ENCODE measurements at places on chromosomes 4 and X.

- no peak for DNase-seq
These were observed 51.9 kb upstream of the PRPS1 start for GRCh38 chrX:107576392-107576791.

- DNase-seq = no peak
These were observed 248.3 kb downstream of the DHRSX start for GRCh38 chrX:2252331-2253065.

DNA sequence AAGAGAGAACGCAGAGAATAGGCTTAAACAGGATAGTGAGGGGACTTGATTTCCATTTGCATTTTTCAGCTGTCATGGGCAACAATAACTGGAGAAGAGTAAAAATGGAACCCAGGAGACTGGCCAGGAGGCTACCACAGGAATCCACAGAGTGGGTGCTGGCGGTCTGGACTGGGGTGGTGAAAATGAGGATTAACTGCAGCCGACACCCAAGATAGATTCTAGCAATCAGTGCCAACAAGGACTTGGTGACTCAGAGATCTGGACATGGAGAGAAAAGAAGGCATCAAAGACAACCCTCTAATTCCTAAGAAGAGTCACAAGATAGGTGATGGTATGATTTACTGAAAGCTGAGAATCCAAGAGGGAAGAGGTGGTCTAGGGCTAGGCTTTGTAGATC is 102.8 kb downstream of the ATP8A1 start:
- DNase-seq = no peak

DNA sequence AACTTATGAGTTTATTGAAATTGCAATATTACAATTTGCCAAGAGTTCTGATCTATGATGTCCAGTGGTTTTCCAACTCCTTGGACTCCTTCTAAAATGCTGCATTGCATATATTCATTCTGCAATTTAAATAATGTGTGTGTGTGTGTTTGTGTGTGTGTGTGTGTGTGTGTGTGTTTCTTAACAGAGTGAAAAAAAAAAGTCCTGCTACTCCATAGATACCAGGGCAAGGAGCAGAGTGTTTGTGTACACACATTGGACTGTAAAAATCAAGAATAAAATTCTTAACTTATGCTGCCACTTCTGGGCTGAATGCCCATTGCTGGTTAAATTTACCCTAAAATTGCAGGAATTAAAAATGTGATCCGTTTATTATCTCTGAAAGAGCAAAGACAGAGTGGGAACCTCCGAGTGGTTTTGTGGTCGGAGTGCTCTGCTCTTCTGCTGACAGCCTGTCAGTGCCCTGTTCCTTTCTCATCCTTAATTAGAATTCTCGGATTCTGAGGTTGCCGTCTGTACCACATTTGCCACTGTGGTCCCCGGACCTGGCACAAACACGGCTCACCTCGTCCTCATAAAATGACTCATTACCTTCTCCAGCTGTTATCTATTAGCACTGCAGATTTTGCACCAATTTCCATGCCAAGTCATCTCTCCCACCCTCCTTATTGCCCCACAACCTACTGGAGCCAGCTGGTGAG is 355.5 kb downstream of the KCNIP4 start:
- no peak for DNase-seq

- no peak for DNase-seq
These were observed 15.1 kb downstream of the SLC2A9 start for GRCh38 chr4:10006231-10006600.

DNA sequence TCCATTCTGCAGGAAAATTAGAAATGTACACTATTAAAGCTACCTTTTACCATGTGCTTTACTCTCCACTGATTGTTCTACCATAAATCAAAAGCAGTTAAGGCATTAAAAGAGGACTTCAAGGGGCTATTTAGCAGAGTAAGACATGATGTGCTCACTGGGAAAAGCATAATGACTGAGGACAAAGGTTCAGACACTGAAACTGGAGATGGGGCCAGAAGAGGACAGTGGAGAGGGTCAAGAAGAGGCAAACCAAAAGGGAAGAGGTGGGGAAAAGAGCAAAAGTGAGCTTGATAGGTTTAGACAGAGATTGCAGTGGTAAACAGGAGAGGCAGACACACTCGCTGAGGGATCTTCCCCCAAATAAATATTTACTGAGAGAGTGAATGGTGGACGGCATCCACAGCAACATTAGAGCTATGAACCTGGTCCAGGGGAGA is 23.8 kb downstream of the SH3RF1 start:
- DNase-seq = no peak

DNA sequence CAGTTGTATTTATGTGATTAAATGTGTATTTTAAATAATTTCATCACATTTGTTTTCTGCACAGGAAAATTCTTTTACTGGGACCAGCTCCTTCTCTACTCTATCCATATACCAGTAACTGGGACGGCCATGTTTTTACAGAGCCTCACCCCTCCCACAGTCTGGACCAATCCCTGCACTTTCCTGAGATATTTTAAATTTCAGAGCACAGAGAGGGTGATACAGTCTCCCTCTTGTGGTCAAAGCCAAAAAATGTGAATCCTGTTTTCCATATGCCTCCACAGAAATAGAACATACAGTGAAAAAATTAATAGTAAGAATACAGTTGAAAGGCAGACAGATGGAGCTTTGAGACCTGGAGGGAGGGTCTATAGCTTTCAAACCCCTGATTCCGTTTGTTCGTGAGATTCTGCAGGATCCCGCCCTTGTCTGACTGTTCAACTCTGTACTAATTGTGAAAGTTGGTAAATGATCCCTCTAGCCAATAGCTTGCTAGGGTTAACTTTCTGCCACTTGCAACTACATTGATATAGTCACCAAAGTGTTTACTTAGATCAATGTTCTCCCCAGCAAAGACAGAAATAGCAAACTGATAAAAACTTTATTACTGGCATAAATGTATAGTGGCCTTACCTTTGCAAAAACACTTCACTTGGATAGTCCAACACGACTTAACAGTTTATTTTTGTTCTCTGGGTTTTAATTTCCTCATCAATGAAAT is 172.2 kb downstream of the PPARGC1A start:
- DNase-seq = no peak
